ENCODE measurements at places on chromosomes 4 and X.

DNA sequence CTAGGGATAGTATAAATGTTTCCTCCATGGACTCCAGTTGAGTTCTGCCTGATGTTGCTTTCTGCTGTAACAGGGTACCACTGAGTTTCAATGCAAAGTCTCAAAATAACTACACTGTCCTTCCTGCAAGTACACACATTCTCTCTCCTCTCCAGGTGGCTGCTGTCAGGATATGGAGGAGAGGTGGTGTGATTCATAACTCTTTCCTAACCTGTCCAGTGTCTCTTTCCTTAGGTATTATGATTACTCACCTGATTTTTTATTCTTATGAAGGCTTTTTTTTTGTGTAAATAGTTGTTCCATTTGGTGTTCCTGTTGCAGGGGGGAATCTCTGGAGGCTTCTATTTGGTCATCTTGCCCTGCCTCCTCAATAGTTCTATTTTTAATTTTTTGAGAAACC is 39.8 kb upstream of the POF1B start:
- DNase-seq, result no peak

GRCh38 chrX:99172958-99173357 is 1237.1 kb downstream of the PCDH19 start:
- DNase-seq, result no peak

DNA sequence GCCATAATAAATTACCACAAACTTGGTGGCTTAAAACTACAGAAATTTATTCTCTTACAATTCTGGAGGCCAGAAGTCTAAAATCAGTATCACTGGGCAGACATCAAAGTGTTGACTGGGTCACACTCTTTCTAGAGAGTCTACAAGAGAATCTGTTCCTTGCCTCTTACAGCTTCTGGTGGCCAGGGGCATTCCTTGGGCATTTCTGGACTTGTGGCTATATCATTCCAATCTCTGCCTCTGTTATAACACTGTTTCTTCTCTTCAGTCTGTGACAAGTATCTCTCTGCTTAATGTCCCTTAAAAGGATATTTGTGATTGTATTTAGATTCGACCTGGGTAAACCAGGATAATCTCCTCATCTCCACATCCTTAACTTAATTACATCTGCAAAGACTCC is 207.3 kb upstream of the DCAF8L1 start:
- no peak for DNase-seq

GRCh38 chr4:164081801-164082200 is 587.3 kb downstream of the TMA16 start:
- no peak for DNase-seq

- DNase-seq, result no peak
Measured at GRCh38 chr4:70280567-70280966, 38.2 kb downstream of the CSN3 start.

GRCh38 chr4:2334826-2335728 is 73.2 kb upstream of the MXD4 start:
- no peak for DNase-seq

DNA sequence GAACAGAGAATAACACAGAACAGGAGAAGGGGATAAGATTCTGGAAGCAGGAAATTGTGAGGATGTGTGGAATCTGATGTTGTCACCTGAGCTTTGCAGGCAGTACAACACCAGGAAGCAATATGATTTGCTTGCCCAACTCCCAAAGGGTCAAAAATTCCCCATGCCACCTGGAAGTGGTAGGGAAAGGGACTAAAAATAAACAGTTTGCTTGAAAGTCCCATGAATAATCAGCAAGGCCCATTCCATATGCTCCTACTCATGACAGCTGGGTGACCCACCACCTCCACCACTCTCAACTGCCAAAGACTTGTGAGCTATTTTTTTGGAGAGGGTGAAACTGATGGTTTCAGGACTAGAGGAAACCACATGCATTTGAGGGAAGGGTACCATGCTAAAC is 168.4 kb downstream of the KCNIP4 start:
- DNase-seq, result no peak

DNA sequence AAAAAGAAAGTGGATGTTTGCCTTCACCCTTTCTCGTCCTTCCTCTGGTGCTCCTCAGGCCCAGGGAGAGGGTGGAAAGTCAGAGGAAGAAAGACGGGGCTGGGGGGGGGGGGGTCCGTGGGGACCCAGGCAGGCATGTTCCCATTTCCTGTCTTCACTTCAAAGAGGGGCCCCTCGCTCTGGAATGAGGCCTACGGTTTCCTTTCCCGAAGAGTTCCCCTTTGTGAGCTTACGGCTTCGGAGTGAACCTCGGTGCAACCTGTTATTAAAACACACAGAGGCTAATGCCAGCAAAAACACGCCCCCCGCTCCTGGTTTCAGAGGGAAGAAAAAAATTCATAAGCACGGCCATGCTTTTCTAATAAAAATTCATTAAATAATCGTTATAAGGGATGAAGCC is 40.1 kb downstream of the SHOX start:
- no peak for DNase-seq

DNA sequence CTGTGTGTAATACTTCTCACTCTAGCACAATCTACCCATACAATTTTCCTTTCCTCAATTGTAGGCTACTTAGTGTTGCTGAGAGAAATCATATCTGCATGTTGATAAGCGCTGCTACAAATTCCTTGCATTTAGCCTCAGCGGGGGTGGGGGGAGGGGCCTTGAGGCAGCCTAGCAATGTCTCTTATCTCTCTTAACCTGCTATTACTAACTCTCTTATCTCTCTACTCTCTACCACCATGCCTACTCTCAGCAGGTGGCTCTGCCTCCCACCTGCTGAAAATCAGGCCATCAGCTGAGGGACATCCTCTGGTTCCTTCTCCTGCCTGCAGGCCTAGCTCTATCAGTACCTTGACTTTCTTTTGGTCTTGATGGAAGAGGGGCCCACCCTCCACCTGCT is 98.9 kb downstream of the GPR82 start:
- DNase-seq, result no peak

DNA sequence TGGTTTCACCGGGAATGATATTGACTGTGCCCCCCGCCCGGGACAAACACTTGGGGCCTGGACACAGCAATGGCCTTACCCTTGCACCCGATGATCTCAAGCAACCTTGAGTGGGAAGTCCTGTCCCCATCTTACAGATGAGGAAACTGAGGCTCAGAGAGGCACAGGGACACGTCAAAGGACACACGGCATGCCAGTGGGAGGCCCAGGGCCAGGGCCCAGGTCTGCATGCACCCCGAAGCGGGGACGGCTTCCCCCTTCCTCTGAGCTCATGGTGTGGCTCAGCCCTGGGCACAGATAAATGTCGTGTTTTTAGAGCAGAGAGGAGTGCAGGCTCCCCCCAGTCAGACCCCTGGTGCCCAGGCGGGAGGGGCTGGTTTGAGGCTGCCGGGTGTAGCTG is 33.9 kb upstream of the HTRA3 start:
- no peak for DNase-seq

- DNase-seq, result no peak
Measured at GRCh38 chrX:79630033-79631009, 263.2 kb upstream of the ITM2A start.

- no peak for DNase-seq
Measured at GRCh38 chr4:174418640-174419212, 103.6 kb downstream of the HPGD start.
